ENCODE measurements at places on chromosomes 13 and 19. TPM values are rescaled to one million over a fixed set of nuclear protein-coding genes. Genes with fewer than 3 reads are reported as not detected.

DNA sequence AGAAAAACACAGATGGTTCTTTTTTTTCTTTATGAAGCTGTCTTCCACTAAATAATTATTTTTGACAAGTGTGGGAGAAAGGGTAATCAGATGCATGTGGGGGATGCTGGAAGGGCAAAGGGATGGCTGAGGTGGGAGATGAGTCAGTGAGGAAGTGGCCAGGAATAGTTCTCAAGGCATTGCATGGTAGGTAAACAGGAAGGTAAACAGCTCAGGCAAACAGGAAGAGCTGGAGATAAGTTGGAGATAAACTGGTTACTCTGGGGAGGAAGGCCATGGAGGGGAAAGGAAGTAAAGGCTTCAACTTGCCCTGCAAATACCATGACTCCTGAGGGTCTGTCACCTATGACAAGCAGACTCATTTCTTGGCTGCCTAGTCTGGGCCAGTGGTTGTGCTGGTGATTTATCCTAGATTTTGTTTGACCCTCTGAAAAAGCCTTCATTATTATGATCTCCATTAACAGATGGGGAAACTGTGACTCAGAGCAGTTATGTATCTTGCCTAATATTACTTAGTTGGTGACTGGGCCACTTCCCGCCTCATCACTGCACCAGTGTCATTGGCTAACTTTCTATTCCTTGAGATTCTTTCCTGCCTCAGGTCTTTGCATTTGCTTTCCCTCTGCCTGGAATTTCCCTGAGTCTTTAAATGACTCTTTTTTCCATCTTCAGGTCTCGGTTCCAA, 17.1 kb downstream of the ACTL9 start:
- DNase-seq: no peak

- DNase-seq: peak; percentile 55
Measured at GRCh38 chr19:46745521-46746280, at the start of gene FKRP. Gene FKRP (plus strand): TSS chr19:46746057. CDS start chr19:46755451, 9,394 bp downstream.

DNA sequence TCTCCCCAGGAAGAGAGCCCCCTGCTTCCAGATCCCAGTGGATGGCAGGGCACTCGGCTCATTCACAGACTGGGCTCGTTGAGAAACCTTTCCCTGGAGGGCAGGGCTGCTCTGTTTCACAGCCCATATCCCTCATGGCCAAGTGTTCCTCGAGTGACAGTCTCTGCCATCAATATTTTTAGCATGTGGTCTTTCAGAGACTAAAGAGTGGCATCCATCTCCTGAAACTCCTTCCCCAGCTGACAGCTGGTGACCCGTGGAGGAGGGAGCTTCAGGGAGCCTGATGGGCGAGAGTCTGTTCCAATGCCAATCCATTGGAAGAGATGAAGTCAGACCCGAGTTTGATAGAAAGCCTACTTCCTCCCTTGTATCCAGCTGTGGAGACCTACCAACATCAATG, 30.7 kb upstream of the ALOX5AP start:
- peak; percentile 22 for DNase-seq

DNA sequence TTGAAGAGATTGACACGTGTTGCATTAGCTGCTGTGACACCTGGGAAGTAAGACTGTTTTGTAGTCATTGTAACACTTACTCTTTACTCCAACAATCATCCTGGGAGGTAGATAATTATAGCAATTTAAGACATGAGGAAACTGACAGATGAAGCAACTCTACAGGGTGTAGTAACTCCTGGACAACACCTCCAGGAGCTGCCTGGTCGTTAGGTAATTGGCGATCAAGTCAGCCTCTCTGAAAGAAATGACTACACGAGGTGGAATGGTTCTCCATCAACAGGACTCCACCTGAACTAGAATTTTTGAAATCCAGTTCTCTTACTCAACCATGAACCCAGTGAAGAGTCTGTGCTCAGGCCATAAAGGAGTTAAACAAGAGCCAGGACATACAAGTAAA, 43.0 kb upstream of the LRCH1 start:
- no peak for DNase-seq

DNA sequence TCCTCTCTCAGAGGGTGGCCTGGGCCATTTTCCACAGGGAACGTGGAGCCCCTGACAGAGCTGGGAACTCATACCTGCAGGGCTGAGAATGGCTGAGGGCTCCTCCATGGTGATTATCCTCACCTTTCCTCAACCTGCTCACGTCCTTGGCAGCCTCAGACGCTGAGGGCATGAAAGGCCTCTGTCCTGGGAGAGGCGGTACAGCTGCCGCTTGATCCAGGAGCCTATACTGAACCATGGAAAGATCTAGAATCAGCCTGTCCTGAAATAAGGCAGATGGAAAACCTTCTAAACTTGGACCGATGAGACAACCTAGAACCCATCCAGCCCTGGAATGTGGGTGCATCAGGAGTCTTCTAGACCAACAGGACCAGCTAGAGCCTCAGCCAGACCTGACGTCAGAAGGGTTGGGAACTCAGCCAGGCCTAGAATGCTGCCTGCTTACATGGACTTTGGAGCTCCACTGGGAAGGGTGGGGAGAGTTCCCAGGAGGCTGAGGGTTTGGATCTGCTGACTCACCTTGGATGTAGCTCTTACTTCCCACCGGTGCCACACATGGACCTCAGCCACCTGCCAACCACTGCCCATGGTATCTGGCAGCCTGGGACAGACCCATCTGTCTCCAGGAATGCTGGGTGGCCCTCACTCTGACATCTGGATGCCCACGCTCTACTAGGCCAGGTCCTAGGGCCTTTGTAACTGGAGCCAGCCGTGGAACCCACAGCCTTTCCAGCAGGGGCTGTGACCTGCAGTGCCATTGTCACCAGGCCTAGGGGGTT, 7.5 kb downstream of the KCTD15 start:
- DNase-seq: no peak

DNA sequence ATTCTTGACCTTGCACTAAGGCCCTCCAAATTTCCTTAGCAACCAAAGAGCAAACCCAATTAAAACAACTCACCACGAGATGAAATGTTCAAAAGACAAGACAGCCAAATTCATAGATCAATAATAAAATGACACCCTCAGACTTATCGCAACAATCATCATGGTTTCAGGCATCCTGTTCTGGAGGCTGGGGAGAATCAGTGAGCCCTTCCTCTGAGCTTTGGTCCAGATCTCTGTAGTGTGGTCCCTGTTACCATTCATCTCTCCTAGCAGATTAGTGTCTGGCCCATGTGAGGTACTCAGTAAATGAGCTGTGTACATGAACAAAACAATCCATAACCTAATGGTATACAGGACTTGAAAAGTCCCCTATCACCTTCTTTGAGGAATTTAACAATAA, 12.2 kb downstream of the LCP1 start:
- no peak for DNase-seq

DNA sequence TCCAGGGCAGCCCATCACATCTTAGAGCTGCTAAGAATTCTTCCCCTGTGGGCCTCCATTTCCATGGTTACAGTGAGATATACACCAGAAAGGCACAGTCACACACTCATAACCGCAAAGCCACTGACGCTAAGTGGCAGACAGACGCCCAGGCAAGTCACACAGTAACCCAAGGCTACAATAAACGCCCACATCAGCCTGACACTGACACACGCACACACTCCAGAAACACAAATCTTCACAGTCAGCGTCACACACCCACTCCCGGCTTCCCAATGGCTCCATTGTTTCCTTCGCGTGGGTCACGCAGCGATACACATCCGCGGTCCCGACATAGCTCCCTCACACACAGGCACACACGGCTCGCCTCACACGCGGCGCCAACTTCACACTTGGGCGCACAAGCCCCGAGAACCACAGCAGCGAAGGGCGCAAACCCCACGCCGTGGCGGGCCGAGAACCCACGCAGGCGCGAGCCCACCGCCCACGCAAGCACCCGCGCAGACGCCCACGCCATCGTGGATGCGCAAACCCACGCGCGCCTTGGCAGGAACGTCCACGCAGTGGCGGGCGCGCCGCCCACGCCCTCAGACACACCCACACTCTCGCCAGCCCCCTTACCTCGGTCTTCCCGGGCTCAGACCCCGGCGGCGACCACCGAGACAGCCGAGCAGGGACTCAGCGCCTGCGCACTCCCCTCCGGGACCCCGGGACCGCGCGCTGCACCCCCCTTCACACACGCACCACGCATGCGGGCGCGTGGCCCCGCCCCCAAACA, at the start of gene ZNF667:
Gene ZNF667, minus strand, starts transcription at position 695 of the 778 bp plus-strand sequence. CDS start 14,975 bp downstream, outside the sequence.
- DNase-seq: no peak

The KIR2DL1 gene
- total RNA-seq: 0.47 TPM

Measured in activated CD8-positive, alpha-beta memory T cell treated with anti-CD3 and anti-CD28 coated beads, Interleukin-2, amount 10 ng/mL, durations not matched to agents 7 days and 5 days (primary cell).